ENCODE measurements at places on chromosomes 5 and 9. TPM values are rescaled to one million over a fixed set of nuclear protein-coding genes. Genes with fewer than 3 reads are reported as not detected.

Gene PCBD2
- 20.8 TPM for total RNA-seq

Gene NOL8
- 29.4 TPM for total RNA-seq

Gene TSLP
- not detected for total RNA-seq

Gene FBN2
- 0.56 TPM for total RNA-seq

Gene GRXCR2
- 0.16 TPM for total RNA-seq

DNA sequence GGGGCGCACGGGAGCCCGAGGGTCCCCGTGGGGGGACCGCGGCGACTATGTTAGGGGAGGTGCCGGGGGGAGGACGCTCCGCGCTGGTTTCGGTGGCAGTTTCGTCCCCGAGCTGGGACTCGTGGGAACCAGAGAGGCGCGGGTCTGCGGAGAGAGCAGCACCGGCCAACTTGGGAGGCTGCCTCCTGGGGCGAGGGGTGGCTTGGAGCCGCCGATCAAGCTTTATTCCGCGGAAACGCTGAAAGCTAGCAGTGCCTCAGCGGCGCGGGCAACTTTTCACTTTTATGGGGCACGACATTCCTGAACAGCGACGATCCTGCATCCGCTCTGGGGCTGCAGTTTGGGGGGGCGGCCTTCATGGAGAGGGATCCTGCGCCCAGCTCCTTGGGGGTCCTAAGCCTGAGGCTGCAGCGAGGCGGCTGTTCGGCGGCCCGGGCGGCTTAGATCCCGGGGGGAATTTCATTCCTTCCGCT lies 369 bp downstream of the OCLN start:
- no peak for DNase-seq

DNA sequence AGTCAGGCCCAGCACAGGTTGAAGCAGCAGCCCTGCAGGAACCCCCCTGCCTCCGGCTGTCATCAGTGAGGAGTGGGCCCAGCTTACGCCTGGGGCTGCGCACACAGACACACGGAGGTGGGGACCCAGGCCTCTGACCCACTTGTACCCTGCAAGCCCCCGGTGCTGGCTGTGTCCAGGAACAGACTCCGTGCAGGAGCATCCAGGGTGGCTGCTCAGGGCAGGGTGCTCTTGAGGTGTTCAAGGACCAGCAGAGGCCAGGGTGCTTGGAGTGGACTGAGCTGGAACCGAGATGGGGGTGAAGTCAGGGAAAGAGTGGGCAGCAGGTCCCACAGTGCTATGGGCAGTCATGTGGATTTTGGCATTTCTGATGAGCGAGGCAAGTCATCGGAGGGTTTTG lies 199.5 kb downstream of the CACNA1B start:
- no peak for DNase-seq

- no peak for DNase-seq
Measured at GRCh38 chr9:129319938-129320481, 141.9 kb upstream of the IER5L start.

- no peak for DNase-seq
Measured at GRCh38 chr5:122741681-122742080, 33.2 kb upstream of the SNX2 start.

- DNase-seq, result no peak
Measured at GRCh38 chr5:112121258-112121657, 297.8 kb downstream of the EPB41L4A start.

- DNase-seq, result no peak
Measured at GRCh38 chr5:105587963-105588662, 2025.5 kb upstream of the NUDT12 start.

- no peak for DNase-seq
Measured at GRCh38 chr5:148864113-148864841, 37.9 kb downstream of the ADRB2 start.

GRCh38 chr9:36772449-36773403 lies 200.0 kb downstream of the MELK start:
- no peak for DNase-seq

- no peak for DNase-seq
Measured at GRCh38 chr5:140041492-140042392, 1.4 kb downstream of the NRG2 start.

- no peak for DNase-seq
Measured at GRCh38 chr5:132500244-132500930, 9.8 kb upstream of the IRF1 start.

DNA sequence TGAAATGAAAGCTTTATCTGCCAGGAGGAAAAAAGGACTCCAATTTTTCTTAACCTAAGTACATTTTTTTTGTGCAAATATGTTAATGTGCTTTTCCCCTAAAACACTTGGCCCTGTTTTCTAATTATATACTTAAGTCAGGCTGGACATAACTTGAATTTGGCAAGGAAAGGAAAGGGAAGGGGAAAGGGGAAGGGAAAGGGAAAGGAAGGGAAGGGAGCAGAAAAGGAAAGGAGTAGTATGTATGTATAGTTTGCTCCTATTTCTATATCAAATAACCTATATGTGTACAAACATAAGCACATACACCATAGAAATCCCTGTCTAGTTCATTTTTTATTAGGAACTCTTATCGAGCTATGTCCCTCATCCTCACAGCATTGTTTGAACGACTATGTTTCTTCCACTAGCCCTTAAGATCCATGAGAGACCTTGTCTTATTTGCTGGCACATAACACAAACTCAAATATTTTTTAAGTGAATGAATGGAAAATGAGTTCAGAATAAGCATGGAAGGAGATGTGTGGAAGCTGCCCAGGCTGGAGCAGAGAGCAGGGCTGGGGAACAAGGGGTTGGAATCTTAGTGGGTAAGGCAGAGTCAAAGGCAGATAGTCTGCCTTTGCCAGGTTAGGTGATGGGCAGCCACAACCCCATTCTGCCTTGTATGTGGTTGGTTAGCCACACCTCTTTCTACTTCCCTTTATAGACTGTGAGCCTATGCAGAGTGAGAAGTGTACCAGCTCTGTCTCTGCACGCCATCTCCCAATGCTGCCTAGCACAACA lies 70.0 kb downstream of the KLHL3 start:
- DNase-seq, result no peak

GRCh38 chr5:143870362-143870761 lies 58.4 kb downstream of the HMHB1 start:
- DNase-seq, result no peak

- no peak for DNase-seq
Measured at GRCh38 chr5:448061-448765, 5.2 kb downstream of the EXOC3 start.

GRCh38 chr5:94672746-94673145 lies 54.3 kb downstream of the SLF1 start:
- DNase-seq, result no peak

DNA sequence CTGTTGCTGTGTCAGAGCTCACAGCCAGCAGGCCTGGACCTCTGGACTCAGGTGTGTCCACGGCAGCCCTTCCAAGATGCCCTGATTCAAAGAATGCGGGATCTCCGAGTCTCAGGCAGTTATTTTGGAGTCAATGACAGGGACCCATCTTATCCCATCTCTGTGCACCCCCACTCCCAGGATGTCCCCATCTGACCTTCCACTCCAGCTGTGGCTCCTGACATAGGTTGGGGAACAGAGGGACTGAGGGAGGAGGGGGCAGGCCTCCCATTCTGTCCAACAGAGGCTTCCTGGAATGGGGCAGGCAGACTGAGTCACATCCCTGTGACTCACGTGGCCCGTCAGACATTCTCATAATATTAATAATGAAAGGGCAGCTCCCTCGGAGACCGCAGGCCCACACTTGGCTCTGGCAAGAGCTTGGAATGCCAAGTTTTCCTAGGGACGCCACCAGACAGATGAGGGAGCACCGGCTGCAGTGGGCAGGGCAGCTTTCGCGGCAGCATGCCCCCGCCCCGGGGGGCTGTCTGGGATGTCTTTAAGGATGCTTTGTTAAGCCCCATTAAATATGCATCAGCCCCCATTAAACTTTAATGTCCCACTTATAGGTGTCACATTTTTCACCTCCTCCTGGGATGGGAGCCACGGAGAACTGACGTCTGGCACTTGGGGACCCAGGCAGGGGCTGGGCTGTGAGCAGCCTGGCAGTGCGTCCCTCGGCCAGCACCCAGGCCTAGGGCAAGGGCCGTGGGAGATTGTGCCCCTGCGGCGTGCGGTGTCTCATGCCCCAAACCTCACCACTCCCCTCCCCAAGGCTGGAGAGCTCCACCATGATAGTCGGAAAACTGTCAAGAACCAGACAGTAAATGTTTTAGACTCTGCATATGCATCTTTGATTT lies 23.6 kb upstream of the FIBCD1 start:
- no peak for DNase-seq

GRCh38 chr9:75797085-75797580 lies 93.3 kb upstream of the PCSK5 start:
- no peak for DNase-seq

GRCh38 chr9:71765693-71766092 lies 2.6 kb downstream of the CEMIP2 start:
- DNase-seq, result no peak

DNA sequence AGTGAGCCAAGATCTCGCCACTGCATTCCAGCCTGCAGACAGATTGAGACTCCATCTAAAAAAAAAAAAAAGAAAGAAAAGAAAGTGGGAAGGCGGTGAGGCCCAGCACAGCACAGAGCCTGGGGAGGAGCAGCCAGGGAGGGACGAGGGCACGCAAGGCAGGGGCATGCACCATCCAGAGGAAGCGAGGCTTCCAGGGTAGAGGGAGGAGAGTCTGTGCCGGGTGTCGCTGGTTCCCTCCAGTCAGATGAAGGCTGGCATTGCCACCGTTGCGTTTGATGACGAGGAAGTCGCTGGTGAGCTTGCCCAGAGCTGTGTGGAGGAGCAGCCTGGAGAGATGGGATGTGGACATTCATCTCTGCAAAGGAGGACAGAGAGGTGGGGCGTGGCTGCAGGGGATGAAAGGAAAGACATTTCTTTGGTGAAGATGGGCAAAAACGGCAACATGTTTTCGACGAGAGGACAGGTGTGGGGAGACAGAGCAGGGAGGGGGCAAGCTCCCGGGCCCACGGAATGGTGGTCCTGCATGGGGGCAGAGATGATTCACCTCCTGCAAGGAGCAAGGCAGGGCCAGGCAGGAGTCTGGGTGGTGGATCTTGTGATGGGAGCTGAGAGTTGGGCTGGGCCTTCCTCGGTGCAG lies 18.6 kb upstream of the OLFM1 start:
- no peak for DNase-seq

GRCh38 chr9:132169672-132170392 lies 8.0 kb downstream of the NTNG2 start:
- DNase-seq, result peak; percentile 66

- peak; percentile 13 for DNase-seq
Measured at GRCh38 chr5:117077142-117077541, 502.5 kb upstream of the SEMA6A start.

- DNase-seq, result no peak
Measured at GRCh38 chr5:127235136-127235535, 55.5 kb upstream of the MEGF10 start.

Data from Caco-2 (cell line).